ENCODE measurements at places on chromosomes 5 and 9. TPM values are rescaled to one million over a fixed set of nuclear protein-coding genes. Genes with fewer than 3 reads are reported as not detected.
A peak's percentile ranks its signal among the peaks of the same experiment; 100 is the strongest.

DNA sequence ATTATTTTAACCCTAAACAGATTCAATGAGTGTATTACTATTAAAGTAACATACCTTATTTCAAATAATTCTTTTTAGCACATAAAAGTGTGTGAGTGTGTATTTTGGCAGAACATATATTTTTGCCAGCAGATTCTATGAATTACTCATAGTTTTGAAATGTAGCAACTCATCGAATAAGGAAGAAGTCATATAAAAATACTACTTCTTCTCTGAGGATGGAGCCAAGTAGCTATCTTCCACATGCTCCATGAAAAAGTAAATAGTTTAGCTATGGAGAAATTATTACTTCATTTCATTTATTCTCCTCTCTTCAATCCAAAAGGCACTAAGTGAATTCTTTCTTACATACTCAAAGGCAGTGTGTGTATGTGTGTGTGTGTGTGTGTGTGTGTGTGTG, 1090.4 kb upstream of the CDH6 start:
- no peak overlapping the region for H3K27ac ChIP-seq
- H3K36me3 ChIP-seq = no peaks in the 10 kb centered on the region
- no peaks in the 10 kb centered on the region for H3K27me3 ChIP-seq
- H3K4me1 ChIP-seq = no peaks in the 10 kb centered on the region

DNA sequence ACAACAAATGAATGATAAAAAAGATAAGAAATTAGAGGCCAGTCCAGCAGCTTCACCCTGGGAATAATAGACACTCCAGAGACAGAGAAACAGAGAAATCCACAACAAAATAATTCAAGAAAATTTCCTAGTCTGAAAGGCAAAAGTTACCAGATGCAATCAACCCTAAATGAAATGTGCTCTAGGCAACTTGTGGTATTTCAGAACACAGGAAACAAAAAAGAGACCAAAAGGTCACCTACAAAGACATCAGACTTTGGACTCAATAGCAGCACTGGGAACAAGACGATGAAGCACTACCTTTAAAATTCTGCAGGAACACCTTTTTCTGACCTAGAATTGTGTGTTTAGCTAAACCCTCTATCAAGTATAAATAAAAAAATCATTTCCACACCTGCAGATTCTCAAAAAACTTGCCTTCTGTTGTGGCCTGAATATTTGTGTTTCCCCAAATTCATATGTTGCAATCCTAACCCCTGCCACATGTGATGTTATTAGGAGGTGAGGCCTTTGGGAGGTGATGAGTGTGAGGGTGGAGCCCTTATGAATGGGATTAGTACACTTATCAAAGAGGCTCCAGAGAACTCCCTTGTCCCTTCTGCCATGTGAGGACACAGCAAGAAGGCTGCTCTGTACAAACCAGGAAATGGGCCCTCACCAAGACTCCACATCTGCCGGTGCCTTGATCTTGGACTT, 5.9 kb upstream of the MAPK9 start:
- H3K36me3 ChIP-seq = no peaks in the 10 kb centered on the region
- DNase-seq = no peak
- no peaks in the 10 kb centered on the region for H3K27me3 ChIP-seq
- no peak overlapping the region for H3K27ac ChIP-seq
- peaks cover 9% of the 10 kb centered on the region for H3K4me1 ChIP-seq

GRCh38 chr5:71899865-71900342, 180.8 kb downstream of the CARTPT start:
- H3K4me3 ChIP-seq = no peak overlapping the region
- no peaks in the 10 kb centered on the region for H3K36me3 ChIP-seq
- peaks cover 2% of the 10 kb centered on the region for H3K27me3 ChIP-seq
- no peaks in the 10 kb centered on the region for H3K4me1 ChIP-seq
- H3K27ac ChIP-seq = no peak overlapping the region

GRCh38 chr5:171861381-171861780, 75.8 kb downstream of the SMIM23 start:
- no peak for DNase-seq
- no peak overlapping the region for H3K4me3 ChIP-seq
- H3K4me1 ChIP-seq = peaks cover 2% of the 10 kb centered on the region
- peaks cover 3% of the 10 kb centered on the region for H3K36me3 ChIP-seq
- H3K27ac ChIP-seq = no peak overlapping the region

- H3K27ac ChIP-seq = no peak overlapping the region
- no peaks in the 10 kb centered on the region for H3K36me3 ChIP-seq
- no peaks in the 10 kb centered on the region for H3K4me1 ChIP-seq
- no peak overlapping the region for H3K4me3 ChIP-seq
- no peak for DNase-seq
- H3K27me3 ChIP-seq = no peaks in the 10 kb centered on the region
Observed at GRCh38 chr5:145764325-145764724, 70.8 kb downstream of the PRELID2 start.

DNA sequence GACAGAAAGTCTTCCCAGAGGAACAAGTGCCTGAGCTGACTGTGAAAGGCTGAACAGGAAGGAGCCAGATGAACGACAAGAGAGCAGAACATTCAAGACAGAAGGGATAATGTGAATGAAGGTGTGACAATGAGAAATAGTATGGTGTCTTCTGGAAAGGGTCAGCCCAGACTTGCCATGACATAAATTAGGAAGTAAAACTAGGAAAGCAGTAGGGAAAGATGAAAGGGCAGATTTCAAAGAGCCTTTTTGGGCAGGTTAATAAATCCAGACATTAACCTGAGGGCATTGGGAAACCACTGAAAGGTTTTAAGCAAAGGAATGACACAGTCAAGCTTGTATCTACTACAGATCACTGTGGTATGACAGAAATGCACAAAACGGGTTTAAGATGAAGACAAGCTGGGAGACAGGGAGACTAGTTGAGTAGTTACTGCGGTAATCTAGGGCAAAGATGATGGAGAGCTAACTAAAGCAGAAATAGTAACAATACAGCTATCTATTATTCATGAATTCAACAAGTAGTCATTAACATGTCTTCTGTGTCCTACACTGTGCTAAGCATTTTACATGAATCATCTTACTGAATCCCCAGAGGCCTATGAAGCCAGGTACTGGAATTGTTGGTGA, 580.9 kb upstream of the WWC1 start:
- DNase-seq = no peak
- no peaks in the 10 kb centered on the region for H3K4me1 ChIP-seq
- H3K27ac ChIP-seq = no peak overlapping the region
- H3K27me3 ChIP-seq = no peaks in the 10 kb centered on the region

GRCh38 chr9:26551451-26551850, 341.2 kb downstream of the CAAP1 start:
- no peak overlapping the region for H3K27ac ChIP-seq
- H3K4me3 ChIP-seq = no peak overlapping the region
- no peaks in the 10 kb centered on the region for H3K27me3 ChIP-seq
- no peaks in the 10 kb centered on the region for H3K4me1 ChIP-seq
- no peak for DNase-seq
- no peaks in the 10 kb centered on the region for H3K36me3 ChIP-seq

- H3K36me3 ChIP-seq = peaks cover 23% of the 10 kb centered on the region
- no peak for DNase-seq
- H3K27ac ChIP-seq = no peak overlapping the region
- no peaks in the 10 kb centered on the region for H3K27me3 ChIP-seq
Observed at GRCh38 chr9:77374266-77374665, 196.9 kb downstream of the VPS13A start.

DNA sequence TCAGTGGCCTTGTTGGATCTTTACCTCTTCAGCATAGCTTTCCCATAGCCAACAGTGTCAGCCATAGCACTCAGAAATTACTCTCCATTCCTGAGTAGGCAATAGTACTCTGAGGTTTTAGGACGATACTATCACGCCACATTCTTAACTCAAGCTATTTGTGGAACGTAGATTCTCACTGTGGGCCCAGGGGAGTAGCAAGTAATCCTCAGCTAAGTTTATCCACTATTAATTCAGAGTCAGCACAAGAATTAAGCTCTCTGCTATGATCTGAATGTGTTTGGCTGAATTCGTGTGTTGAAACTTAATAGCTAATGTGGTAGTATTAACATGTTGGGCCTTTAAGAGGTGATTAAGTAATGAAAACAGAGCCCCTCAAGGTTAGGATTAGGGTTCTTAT, 858.8 kb upstream of the NUDT12 start:
- no peaks in the 10 kb centered on the region for H3K36me3 ChIP-seq
- no peak overlapping the region for H3K4me3 ChIP-seq
- H3K27ac ChIP-seq = no peak overlapping the region
- H3K27me3 ChIP-seq = no peaks in the 10 kb centered on the region
- DNase-seq = no peak
- H3K4me1 ChIP-seq = no peaks in the 10 kb centered on the region

DNA sequence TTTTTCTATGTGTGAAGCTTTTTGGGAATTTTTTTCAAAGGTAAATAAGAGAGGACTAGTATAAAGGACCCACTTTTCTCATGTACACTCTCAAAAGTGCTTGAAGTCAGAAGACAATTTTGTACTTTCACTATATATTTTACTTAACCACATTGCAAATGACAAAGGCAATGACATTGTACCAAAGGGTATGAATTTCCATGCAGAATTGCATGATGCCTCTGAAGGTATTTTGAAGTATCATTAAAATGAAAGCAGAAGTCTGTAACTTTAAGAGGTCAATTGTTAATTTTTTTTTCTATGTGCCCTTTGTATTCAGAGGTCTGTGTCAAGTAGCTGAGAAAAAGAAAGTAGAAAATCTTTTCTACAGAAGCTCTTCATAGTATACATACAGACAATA, 84.7 kb downstream of the ST8SIA4 start:
- H3K4me3 ChIP-seq = no peak overlapping the region
- no peak overlapping the region for H3K27ac ChIP-seq
- H3K36me3 ChIP-seq = peaks cover 50% of the 10 kb centered on the region
- no peaks in the 10 kb centered on the region for H3K27me3 ChIP-seq
- H3K4me1 ChIP-seq = peaks cover 23% of the 10 kb centered on the region

DNA sequence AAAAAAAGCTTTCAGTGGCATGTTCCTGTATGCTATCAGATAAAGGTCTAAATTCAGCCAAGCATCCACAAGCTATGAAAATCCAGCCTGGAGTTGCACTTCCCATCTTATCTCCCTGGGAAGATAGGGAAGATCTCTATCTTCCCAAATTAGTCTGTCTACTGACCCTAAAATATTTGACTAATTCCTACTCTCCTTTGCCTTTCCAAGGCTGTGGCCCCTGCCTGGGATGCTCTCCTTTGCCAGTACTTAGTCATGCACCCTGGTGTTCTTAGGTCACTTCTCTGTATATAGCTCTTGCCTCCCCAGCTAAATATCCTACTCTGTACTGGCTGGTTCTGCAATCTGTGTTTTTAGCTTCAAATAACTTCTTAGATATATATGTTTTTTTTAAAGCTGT, 44.0 kb upstream of the PLPP1 start:
- H3K4me3 ChIP-seq = no peak overlapping the region
- peaks cover 8% of the 10 kb centered on the region for H3K27me3 ChIP-seq
- peaks cover 24% of the 10 kb centered on the region for H3K4me1 ChIP-seq
- H3K36me3 ChIP-seq = no peaks in the 10 kb centered on the region

DNA sequence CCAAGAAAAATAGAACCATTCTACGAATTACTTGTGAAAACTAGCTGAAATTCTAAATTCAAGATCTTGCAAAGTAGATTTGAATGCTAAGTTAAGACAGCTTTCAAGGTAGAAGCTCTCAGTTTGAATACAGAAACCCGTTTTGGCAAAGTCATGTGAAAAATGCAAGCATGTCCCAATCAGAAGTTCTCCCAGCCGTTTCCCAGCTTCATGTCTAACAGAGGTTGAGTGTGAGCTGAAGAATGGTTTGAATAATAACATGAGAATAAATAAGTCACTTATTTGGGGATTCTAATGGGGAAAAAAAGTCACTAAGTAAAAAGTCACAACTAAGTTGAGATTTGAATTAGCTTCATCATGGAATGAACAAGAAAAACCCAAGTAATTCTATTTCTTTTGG, 152.5 kb upstream of the MAP3K1 start:
- no peak overlapping the region for H3K27ac ChIP-seq
- no peaks in the 10 kb centered on the region for H3K36me3 ChIP-seq
- H3K4me3 ChIP-seq = no peak overlapping the region
- no peak for DNase-seq

- DNase-seq = no peak
- no peaks in the 10 kb centered on the region for H3K36me3 ChIP-seq
- H3K27me3 ChIP-seq = peaks cover 10% of the 10 kb centered on the region
- no peak overlapping the region for H3K4me3 ChIP-seq
- no peak overlapping the region for H3K27ac ChIP-seq
Observed at GRCh38 chr9:34734720-34735119, 24.8 kb upstream of the CCL21 start.

DNA sequence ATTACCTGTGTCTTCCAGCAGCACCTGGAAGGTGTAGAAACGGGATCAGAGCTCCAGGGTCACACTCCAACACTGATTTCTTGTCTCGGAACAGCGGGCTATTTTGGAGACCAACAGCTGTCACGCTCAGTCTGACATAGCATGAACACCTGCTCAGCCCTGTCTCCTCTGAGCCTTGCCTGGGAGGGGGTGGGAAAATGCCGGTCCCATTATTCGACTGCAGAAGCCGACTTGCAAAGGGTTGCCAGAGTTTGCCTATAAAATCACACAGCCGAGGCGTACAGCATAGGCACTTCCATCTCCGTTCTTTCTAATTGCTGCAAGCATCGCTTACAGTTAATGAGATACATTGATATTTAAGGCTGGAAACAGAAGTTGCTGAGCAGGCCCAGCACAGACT, 300.8 kb upstream of the MSX2 start:
- no peak overlapping the region for H3K4me3 ChIP-seq
- no peak overlapping the region for H3K27ac ChIP-seq
- peaks cover 6% of the 10 kb centered on the region for H3K27me3 ChIP-seq
- peaks cover 5% of the 10 kb centered on the region for H3K4me1 ChIP-seq
- H3K36me3 ChIP-seq = no peaks in the 10 kb centered on the region

- DNase-seq = no peak
- H3K4me3 ChIP-seq = no peak overlapping the region
- peaks cover 9% of the 10 kb centered on the region for H3K27me3 ChIP-seq
- H3K27ac ChIP-seq = no peak overlapping the region
- peaks cover 1% of the 10 kb centered on the region for H3K36me3 ChIP-seq
- H3K4me1 ChIP-seq = peaks cover 17% of the 10 kb centered on the region
Observed at GRCh38 chr5:61304590-61305381, 27.3 kb upstream of the ZSWIM6 start.

- H3K4me3 ChIP-seq = peak overlapping the region; percentile 65
- DNase-seq = peak; percentile 49
- no peaks in the 10 kb centered on the region for H3K27me3 ChIP-seq
- H3K27ac ChIP-seq = peak overlapping the region; percentile 96
Observed at GRCh38 chr5:378976-379742, 57.6 kb downstream of the AHRR start.

DNA sequence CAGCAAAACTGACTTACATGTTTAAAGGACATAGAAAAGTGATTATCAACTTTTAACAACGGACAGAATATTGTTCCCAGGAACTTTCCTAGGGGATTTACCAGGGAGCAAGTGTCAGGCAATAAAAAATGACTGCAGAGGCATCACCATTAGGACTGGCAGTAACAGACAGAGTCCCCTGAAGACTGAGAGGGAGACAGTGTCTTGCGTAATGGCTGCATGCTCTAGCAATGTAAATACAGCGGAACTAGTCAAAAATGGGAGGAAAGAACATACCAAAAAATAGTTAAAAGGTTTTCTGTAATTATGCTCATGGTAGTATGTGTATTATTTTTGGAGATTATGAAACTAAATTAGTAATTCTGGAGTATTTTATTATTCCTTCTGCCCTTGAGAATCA, 181.8 kb downstream of the CRB2 start:
- peaks cover 1% of the 10 kb centered on the region for H3K36me3 ChIP-seq
- H3K4me3 ChIP-seq = no peak overlapping the region
- no peak for DNase-seq
- peaks cover 3% of the 10 kb centered on the region for H3K27me3 ChIP-seq
- H3K4me1 ChIP-seq = peaks cover 13% of the 10 kb centered on the region

The MAML1 gene
- total RNA-seq = 34.9 TPM

The ALDH7A1 gene
- total RNA-seq = 2.8 TPM

The IL3 gene
- 1.5 TPM for total RNA-seq

The APC gene
- total RNA-seq = 26.2 TPM

The KCNN2 gene
- not detected for total RNA-seq

The SPEF2 gene
- total RNA-seq = 5.6 TPM

The IFNB1 gene
- 1.2 TPM for total RNA-seq

The N4BP3 gene
- total RNA-seq = 1.1 TPM

The SOX30 gene
- total RNA-seq = 0.09 TPM

The SPATA31D4 gene
- not detected for total RNA-seq

The MARVELD2 gene
- 0.18 TPM for total RNA-seq
